ENCODE measurements at places on chromosomes 2 and 18.

DNA sequence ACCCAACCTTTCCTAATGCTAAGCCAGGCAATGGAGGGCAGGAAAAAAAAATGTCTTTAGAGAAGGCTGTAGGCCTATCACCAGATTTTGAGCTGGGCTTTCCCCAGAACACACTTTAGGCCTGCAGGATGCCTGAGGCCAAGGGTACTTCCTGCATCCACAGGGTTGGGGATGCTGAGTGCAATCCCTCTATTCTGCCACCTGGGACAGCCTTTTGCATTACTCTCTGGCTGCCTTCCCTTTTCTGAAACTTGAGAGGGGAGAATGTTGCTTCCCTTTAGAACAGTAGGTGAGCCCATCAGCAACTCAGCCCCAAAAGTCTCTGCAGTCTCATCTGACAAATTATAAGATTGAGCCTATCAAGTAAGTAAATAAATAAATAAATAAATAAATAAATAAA lies 195.2 kb downstream of the SLC8A1 start:
- no peak for DNase-seq

GRCh38 chr2:215695861-215696260 lies 260.0 kb upstream of the FN1 start:
- DNase-seq: no peak

- DNase-seq: no peak
These were observed 229.0 kb upstream of the HS6ST1 start for GRCh38 chr2:128547667-128548066.

GRCh38 chr18:45174629-45175136 lies 440.6 kb upstream of the SLC14A2 start:
- no peak for DNase-seq

Measured in esophagus squamous epithelium (tissue), 5 donors.